Endothelial cell (in vitro differentiated cells): ENCODE measurements at places on chromosomes 5 and 9.

GRCh38 chr9:89372979-89373378 is 54.7 kb downstream of the SECISBP2 start:
- no peak for DNase-seq

DNA sequence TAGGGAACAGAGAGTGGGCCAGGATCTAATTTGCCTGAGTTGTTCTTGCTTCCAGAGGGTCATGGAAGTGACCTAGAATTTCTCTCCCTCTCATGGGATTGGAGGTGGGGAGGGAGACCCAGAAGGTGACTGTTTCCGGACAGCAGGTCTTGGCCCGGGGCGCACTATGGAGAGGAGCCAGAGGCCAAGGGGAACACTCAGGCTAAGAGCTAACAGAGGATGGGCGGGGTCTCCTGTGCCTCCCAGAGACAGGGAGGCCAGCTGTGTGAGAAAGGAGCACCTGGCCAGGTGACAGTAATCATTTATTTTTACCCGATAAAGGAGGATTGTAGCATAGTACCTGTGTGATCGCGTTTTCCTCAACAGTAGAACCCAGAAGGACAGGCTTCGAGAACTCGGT is 50.9 kb upstream of the ANKH start:
- no peak for DNase-seq

DNA sequence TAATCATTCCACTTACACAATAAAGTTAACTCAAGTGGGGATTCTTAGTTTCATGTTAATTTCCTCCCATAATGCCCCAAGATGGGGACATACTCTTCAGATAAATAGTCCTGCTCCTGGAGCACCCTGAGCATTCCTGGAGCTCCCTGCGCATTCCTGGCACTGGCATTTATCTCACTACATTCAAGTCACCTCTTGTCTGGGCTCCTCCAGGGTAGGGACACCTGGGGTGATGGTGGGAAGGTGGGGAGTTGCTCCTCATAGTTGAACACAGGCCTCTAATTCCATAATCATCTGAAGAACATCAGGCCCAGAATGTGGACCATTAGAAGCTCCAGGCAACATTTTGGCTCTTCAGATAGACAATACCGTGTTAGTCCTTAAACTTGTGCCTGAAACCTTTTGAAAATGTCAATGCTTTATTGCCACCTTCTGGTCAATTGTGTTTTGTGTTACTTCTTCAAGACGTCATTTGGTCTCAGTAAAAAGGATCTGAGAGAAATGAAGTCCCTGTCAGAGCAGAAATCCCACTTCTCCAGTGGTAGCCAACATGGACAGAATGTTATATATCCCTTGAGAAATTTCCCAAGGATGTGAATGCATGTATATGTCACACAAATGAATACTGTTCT is 14.2 kb upstream of the AGGF1 start:
- DNase-seq: no peak

DNA sequence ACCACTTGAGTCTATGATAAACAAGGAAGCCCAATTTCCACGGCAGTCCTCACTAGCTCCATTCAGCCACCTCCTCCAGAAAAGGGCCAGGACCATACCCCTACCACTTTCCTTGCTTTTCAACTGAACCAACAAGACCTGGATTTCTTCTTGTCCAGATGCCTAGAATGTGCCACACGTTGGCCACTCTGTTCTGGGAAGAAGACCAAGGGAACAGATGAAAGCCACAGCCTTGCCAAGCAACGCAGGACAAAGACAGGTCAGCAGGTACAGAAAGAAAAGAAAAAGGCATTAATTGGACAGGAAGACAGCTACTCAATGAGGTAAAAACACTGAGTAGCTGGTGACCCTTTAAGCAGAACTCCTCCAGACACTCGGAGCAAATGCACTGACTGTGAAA is 2.2 kb downstream of the CCNJL start:
- DNase-seq: no peak
